ENCODE measurements at places on chromosomes 1 and 21.

- no peak for DNase-seq
Observed at GRCh38 chr1:81254068-81254467, 546.7 kb upstream of the ADGRL2 start.

DNA sequence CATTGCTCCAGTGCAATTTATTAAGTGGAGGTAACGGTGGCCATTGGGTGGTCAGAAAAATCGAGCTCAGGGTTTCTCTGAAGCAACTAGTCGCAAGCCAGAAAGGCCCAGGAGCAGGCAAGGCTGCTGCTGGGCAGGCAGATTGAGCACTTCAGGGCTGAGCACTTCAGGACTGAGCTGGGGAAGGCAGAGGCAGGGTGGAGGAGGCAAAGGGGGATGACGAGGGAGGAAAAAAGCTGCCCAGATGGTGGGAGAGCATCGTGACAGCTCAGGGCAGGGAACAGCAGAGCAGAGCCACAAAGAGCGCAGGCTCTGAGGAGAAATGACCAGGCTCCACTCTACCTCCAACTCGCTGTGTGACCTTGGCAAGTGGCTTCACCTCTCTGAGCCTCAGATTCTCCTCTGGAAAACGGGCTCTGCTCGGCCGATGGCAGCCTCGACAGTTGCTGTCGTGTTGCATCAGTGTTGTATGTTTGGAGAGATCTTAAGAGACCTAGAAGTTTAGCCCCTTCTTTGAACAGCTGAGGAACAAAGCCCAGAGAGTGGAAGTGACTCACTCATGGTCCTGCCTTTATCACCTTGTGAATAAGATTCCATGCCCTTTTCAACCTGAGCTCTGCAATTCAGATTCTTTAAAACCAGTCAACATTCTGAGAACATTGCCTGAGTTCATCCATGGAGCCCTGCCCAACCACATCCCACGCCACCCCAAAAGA lies 141.4 kb downstream of the SYF2 start:
- no peak for DNase-seq

DNA sequence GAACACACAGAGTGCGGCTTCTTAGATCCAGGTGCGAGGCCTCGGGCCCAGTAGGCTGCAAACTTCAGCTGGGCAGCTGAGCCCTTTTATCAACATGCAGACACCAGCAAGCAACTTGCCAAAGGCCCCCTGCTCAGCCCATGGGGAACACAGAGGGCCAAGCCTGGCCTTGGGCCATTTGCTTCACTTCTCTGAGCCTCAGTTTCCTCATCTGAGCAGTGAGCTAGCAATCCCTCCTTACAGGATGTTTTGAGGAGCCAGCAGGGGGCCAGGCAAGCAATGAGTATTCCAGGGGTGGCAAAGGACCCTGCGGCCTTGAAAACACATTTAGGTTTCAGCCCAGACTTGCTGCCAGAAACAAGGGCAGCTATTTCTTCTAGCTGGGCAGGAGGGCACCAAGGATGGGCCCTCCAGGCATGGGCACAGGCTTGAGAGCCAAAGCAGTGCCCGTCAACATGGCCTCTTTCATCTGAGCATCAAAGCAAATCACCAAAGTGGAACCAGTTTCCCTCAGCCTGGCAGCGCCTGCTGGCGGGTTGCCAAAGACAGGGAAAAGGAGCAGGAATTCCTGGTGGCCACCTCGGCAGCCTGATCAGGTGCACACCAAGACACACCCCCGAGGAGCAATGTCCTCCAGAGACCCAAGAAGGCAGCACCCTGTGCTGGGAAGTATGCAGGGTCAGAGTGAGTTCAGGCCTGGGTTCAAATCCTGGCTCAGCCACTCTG lies 1.4 kb downstream of the MATN1 start:
- no peak for DNase-seq

DNA sequence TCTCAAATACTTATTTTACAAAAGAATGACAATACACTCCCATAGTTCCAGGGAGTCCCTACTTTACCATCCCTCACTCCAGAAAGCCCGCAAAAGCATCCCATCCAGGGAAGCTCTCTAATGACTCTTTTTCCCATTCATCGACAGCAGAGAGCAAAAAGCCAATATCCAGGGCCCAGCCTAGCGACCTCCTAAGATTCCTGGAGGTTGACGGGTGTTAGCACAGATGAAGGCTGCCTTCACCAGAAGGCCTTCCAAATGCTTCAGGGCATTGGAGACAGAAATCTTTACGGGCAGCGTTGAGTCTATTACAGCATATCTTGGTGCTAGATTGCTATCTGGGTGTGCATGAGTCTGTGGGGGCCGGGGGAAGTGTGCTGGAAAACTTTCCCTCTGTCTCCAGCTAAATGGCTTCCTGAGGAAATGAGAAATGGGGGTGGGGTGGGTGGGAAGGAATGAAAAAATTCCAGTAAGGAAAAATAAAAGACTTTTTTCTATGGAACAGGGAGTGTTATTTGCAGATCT lies 136.6 kb downstream of the PROX1 start:
- DNase-seq: no peak

DNA sequence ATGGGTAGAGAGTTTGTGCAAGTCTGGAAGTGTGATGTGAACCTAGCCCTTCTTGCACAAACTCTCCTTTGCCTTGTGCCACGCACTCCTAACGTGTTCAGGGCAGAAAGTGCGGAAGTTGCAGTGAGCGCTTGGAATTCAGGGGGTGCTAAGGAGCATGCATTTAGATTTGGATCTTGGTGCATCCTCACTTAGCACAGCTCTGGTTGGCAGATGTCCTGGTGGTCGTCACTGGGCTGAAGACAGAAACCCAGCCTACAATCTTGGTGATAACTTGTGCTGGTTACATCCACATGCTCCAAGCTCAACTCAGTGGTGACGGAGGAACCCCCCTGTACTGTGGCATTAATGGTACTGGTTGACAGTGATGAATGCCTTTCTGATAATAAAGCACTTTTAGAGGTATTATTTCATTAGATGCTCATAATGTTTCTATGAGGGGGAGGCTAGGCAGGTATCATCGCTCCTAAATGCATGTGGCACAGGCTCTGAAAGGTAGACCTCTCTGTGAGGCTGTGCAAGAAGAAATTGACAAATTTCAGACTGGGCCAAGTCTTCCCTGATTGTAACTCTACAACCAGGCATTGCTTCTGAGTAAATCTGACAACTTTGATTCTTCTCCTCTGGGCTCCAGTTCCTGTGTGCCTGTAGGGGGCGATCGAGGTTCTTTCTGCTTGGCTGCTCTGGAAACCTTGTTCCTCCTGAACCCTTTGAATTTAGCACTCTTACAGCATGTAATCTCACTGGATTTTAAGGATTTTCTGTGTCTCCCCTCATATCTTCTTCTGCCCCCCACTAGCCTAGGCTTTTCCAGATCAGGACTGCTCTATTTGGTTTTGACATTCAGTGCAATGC lies 40.6 kb downstream of the MAPKAPK2 start:
- peak; percentile 79 for DNase-seq

DNA sequence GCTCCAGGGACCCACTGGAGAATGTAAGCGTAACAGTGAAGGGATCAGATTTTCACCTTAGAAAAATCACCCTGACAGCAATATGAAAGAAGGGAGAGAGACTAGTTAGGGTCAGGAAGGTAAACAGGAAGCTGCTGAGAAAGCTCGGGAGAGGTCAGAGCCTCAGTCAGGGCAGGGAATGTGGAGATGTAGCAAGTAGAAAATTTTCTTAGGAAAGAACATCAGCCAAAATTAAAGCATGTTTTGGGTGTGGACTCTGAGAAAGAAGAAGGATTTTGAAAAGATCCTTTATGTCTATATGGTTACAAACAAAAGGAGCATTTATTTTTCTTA lies 16.7 kb upstream of the ERICH3 start:
- DNase-seq: no peak

- no peak for DNase-seq
Observed at GRCh38 chr1:92797297-92797696, 12.4 kb upstream of the EVI5 start.

- no peak for DNase-seq
Observed at GRCh38 chr1:110164725-110165350, 14.5 kb downstream of the SLC6A17 start.

DNA sequence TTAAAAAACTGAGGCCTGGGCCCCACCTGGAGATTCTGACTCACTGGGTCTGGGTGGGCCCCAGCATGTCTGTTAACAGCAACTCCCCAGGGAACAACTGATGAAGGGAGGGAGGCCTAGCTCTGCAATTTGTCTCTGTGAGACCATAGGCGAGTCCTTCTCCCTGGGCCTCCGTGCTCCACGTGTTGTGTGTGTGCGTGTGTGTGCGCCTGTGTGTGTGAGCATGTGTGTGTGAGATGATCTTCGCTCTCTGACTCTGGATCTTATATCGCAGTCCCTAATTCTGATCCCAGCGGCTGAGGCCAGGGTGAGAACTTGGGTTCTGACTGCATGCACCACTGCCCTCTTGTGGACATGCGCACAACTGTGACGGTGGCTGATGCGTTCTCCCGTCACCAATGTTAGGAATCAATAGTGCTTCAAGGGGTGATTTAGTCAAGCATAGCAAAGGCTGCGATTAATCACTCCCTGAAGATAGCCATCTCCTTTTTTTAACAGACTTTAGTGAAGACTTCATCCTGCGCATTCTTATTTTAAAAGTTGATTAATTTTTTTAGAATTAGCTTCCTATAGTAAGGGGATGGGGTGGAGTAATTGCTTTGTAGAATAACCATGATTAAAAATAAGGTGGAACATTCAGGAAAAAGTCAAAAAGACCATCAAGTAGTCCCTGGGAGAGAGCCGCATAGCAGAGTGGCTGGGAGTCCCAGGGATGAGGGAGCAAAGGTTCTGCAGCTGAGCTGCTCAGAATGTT lies 62.4 kb upstream of the USP24 start:
- DNase-seq: peak; percentile 80

DNA sequence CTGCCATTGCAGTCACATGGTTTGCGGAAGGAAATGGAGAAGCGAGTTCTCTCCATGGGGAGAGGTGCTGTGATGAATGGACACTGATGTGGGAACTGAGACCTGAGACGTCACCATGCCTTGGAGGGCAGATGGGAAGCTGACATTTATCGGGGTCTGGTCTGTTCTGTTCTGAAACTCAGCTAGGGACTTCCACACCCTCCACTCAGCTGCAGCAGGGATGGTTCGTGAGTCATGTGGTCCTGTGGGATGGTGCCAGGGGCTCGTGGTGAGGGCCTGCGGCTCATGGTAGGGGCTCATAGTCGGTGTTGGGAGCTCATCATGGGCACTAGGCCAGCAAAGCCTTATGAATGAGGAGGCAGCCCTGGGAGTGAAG lies 6.1 kb downstream of the GPR137B start:
- no peak for DNase-seq

DNA sequence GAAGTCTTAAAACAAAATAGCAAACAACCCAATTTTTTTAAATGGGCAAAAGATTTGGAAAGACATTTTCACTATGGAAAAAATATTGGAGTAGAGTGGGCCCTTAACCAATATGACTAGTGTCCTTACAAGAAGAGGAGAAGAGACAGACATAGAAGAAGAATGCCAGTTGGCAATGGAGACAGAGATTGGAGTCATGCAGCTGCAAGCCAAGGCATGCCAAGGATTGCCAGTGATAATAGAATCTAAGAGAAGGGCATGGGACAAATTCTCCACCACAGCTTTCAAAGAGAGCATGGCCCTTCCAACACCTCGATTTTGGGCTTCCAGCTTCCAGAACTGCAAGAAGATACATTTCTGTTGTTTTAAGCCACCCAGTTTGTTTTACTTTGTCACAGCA lies 92.7 kb downstream of the RGS2 start:
- DNase-seq: no peak

DNA sequence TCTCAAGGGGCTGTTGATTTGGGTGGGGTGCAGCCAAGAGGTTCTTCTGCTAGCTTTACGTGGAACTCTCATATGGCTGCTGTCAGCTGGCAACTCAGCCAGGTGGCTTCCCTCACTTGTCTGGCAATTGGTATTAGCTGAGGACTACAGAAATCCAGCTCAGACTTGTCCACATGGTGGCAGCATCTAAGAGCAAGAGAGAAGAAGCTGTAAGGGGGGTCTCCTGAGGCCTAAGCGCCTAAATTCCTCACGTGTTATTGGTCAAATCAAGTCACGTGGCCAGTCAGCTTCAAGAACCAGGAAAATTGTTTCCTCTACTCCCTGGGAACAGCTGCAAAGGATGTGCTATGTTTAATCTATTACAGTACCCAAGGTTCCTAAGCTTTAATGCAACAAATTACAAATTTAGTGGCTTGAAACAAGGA lies 4.2 kb upstream of the DYRK3 start:
- DNase-seq: peak; percentile 88

DNA sequence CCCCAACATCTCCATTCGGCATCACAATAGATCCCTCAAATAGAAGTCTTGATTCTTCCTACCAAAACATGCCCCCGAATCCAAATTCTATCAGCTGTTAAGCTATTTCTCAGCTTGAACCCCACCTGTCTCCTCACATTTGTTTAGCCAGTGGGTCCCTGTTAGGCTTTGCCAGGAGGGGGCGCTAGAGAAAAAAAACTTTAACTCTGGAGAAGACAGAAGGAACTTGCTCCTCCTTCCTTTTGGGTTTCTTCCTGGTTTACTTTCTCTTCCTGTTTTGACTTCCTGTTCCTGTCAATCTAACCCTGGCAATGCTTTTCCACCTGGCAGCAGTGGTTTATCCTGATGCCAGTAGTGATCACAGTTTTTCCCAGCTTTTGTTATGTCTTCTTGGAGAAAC lies 95.6 kb upstream of the KCNK1 start:
- DNase-seq: no peak

GRCh38 chr1:240987928-240988327 lies 369.1 kb downstream of the RGS7 start:
- DNase-seq: no peak

- no peak for DNase-seq
Observed at GRCh38 chr21:46110499-46111192, 12.7 kb downstream of the COL6A2 start.

DNA sequence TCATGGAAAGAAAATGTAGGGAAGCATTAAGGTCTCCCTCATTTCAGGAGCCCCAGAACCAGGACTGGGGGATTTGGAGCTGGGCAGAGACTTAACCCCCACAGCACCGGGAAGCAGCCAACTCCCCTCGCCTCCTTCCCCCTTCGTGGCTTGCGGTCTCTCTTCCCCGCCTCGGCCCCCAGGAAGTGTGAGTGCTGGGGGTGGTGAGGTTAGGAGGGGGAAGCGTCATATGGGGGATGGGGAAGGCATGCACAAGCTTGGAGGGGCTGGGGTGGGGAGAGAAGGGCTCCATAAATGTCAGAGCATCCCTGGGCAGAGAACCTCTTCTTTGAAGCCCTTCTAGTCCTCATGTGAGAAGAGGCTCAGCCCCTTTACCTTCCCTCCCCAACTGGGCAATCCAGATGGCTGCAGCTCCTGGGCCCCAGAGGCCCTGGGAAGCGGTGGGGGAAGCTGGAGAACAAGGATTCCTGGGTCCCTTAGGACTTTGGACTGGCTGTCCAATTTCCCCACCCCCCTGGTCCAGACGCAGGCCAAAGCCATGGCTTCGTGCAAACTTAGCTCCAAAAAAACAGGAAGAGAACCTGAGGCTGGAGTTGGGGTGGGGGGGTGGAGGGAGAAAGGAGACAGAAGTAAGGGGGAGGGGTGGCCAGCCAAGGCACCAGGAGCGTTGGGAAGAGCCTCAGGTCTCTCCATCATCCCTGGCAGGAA lies 7.8 kb downstream of the ZBTB7B start:
- no peak for DNase-seq

GRCh38 chr1:11061652-11062365 lies 2.0 kb upstream of the SRM start:
- peak; percentile 13 for DNase-seq

Data from common myeloid progenitor, CD34-positive (primary cell).